ENCODE measurements at places on chromosomes 16 and 17.

DNA sequence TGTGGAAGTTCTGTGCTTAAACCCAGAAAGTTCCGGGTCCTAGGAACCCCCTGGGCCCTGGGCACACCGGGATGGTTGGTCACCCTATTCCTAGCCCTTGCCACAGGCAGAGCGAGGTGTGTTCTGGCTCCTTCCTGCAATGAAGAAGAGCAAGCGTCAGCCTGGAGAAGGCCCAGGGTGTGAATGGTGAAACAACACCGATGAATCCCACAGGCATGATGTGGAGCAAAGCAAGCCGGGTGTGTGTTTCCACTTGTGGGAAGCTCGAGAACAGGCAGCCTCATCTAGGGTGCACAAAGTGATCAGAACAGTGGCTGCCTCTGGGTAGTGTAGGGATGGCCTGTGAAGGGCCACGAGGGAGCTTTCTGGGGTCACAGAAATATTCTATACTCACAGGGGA is 13.8 kb downstream of the KCNG4 start:
- no peak for DNase-seq

- DNase-seq: peak; percentile 56
These were observed 21.7 kb downstream of the SLC25A10 start for GRCh38 chr17:81733507-81734404.

DNA sequence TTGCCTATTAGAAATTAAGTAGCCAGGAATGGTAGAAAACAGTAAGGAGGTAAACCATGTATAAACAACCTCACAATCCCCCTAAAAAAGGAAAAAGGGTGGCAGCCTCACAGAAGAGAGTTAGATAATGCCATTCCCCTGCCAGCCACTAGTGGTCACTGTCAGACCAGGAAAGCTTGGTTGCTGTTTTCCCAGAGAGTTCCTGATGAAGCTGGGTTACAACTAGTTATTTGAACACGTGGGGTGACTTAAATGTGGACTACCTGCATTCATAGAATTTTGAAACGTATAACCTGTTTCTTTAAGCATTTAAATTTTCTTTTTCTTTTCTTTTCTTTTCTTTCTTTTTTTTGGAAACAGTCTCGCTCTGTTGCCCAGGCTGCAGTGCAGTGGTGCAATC is 5.8 kb downstream of the GPRC5C start:
- DNase-seq: no peak

GRCh38 chr16:68774982-68775634 is 38.0 kb downstream of the CDH1 start:
- DNase-seq: no peak

DNA sequence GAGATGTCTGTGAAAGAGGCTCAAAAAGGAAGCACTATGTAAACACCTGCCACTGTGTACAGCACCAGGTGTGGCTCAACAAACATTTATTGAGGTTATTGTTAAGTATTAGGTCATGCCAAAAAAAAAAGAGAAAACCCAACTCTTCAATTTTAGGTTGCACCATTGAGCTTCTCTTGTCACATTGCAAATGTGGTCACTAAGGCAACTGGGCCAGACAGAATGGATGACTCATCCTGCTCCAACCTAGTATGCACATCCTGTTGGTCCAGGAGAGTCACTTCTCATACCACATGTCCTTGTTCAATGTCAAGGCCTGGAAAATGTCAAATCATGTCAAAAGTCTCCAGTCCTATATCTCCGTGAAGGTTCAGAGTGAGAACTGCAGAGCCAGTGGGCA is 25.0 kb downstream of the HOXB1 start:
- peak; percentile 43 for DNase-seq

- DNase-seq: no peak
These were observed 27.1 kb downstream of the SHISA6 start for GRCh38 chr17:11267999-11268575.

GRCh38 chr16:3122926-3123570 is 10.7 kb downstream of the ZNF205 start:
- no peak for DNase-seq

GRCh38 chr17:81186203-81186602 is 20.2 kb upstream of the AATK start:
- no peak for DNase-seq

GRCh38 chr17:917941-918740 is 61.4 kb downstream of the NXN start:
- peak; percentile 40 for DNase-seq

DNA sequence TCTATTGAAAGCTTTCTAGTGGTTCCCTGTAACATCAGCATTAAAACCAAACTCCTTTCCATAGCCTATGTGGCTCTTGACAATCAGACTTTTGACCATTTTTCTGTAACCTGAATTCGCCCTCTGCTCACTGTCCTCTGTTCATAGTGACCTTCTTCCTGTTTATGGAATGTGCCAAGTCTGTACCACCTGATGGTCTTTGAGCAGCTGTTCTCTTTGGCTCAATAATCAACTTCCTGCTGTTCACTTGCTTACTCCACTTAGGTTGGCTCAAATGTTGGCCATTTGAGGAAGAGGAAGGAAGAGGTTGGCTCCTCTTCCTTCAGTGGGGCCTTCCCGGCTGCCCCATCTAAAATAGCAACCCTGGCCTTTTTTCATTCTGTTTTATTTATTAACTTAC is 251.5 kb downstream of the CA10 start:
- no peak for DNase-seq

GRCh38 chr16:70756071-70756470 is 44.9 kb downstream of the VAC14 start:
- DNase-seq: no peak

- peak; percentile 46 for DNase-seq
These were observed 1.5 kb downstream of the SPOP start for GRCh38 chr17:49676276-49676868.

GRCh38 chr16:77171745-77172635 is 19.0 kb upstream of the MON1B start:
- peak; percentile 43 for DNase-seq
